ENCODE measurements at places on chromosomes 13 and 19. TPM values are rescaled to one million over a fixed set of nuclear protein-coding genes. Genes with fewer than 3 reads are reported as not detected.

GRCh38 chr13:53642306-53642705, 613.7 kb downstream of the OLFM4 start:
- no peak for DNase-seq

DNA sequence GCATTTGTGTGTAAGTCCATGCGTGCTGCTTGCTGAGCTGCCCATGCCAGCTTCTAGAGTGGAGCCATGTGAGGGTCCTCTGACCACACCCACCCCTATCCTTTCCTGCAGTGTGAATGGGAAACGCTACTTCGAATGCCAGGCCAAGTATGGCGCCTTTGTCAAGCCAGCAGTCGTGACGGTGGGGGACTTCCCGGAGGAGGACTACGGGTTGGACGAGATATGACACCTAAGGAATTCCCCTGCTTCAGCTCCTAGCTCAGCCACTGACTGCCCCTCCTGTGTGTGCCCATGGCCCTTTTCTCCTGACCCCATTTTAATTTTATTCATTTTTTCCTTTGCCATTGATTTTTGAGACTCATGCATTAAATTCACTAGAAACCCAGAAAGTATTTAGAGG, 10.3 kb downstream of the TBCB start:
- DNase-seq: no peak

DNA sequence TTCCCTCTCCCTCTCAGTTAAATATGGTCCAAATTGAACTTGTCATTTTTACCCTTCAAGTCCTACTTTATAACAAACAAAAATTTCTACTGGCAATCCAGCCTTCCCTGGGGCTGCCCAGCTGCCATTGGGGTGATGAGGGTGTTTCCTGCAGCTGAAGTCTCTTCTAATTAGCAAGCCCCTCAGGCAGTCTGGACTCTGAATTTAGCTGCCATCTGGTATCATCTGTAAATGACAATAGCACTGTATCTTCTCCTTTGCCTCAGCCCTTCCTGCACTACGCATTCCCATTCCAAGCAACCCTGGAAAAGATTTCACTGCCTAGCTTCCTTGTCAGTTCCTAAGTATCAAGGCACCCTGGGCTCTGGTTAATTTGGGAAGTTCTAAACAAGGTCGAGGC, 331.1 kb upstream of the KLF12 start:
- DNase-seq: no peak

DNA sequence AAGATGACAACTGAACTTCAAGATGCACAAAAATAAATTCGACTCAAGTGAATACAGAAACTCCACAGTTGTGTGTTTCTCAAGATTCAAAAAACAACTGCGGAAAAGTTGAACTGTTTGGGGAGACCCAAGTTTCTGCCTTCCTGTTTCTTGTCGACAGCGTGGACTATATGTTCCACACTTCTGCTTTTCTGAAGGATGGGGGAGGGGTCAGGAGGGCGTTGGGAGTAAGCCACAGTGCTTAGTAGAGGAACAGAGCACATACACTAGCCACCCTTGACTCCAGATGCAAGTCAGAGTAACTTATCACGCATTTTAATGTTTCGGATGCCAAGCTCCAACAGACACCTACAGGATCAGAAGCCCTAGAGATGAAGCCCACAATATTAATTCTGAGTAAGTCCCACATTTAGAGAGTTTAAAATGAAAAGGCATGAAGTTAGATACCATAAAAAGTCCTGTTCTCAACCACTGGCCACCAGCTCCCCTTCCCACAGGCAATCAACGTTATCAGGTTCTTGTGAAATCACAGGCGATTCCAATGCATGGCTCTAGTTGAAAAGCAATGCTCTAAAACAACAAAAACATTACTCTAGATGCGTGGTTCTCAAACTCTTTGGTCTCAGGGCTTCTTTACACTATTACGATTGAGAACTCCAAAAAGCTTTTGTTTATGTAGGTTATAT, 4.2 kb downstream of the TUBGCP3 start:
- no peak for DNase-seq

DNA sequence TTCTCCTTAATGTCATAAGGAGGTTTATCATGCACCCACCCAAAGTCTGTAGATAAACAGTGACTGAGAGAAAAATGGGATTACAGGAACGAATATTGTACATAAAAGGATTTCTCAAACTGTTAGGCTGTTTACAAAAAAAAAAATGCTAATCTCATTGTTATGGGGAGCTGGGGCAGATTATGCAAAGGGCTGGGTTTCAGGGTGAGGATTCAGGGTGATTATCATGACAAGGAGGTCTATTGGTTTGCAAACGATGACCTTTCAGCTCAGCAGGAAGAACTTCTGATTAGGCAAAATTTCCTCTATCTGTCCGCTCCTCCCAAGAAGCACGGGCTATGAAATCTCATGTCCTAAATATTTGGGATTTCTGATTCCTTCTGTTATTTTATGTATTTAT, 41.4 kb downstream of the NLRP12 start:
- DNase-seq: no peak

- DNase-seq: peak; percentile 72
These were observed 25.1 kb downstream of the TMPRSS9 start for GRCh38 chr19:2385053-2385721.

- DNase-seq: no peak
These were observed 8.5 kb downstream of the CDX2 start for GRCh38 chr13:27960362-27961226.

GRCh38 chr13:45113233-45114224, 6.8 kb upstream of the GTF2F2 start:
- no peak for DNase-seq

DNA sequence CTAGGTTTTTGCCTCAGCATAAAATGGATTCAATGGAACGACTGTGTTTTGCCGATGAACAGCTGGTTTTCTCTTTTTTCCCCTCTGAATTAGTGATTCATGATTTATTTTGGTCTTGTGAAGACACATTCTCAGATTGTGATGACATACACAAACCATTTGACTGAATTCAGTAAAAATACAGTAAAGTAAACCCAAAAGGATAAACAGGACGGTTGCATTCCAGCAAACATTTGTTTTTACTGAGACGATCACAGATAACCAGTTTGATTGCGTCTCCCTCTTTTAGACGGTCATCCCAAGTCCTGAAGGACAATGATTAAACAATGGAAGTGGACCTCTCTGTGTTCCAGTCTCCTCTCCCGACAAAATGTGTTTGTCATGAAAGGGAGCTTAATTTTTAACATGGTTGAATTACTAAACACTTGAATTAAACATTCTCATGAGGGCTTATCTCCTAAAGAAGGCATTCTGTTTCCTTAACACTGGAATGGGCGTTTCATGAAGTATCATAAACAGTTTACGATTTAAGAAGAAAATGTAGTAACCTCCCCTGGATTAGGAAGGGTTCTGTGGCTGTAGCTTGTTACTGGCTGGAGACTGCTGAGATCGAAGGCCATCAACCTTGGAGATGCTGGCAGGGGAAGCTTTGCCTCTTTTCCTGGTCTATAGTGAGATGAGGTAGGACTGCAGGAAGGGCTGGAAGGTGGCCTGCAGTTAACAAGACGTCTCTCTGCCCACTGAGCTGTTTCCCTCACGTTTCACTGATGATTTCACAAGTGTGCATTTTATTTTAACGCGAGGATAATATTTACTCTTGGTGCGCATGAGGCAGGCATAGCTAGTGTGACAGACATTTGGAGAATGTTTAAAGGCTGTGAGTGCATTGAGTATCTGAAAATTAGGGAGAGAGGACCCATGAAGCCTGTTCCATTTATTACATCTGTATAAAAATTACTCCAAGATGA, 457.9 kb downstream of the FGF9 start:
- no peak for DNase-seq

DNA sequence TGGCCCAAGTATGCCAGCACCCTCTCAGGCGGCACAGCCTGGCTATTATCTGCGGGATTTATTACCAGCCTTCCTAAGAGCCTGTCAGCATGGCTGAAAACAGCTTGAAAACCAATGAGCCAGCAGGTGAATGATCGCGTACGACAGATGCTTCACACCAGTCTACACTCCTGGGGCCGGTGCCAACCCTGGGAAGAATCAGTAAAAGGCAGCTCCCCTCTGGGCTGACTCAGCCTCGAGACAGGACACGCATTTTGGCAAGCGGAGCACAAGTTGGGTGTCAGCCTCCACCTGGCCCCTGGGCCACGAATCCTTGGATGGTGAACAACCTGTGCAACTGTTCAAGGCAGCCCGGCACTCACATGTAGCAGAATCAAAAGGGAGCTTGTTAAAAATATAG, 15.6 kb downstream of the EMP3 start:
- DNase-seq: no peak

- no peak for DNase-seq
These were observed 290.0 kb downstream of the PCDH9 start for GRCh38 chr13:66940113-66940512.

DNA sequence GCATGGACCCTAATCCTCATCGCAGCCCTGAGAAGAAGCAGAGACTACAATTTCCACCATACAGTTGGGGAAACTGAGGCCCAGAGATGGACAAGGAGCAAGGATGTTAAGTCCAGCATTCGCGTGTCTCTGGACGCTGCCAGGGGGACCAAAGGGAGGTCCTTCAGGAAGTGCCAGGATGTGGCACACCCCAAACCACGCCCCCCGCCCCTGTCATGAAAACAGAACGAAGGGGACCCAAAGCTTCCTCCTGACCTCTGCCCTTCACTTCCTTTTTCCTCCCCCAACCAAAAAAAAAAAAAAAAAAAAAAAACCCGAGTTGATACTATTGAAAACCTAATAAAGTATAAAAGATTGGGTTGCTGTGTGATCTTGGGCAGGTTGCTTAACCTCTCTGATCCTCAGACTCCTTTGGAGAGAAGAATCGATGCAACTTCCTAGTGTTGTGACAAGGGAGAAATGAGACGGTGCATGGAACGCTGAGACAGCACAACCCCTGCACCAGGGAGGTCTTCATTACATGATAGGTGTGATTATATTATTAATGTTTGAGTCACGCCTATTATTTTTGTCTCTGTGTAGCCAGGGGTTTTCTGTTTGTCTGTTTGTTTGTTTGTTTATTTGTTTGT, 2.7 kb upstream of the ZBTB7A start:
- DNase-seq: no peak

- DNase-seq: no peak
These were observed 74.1 kb downstream of the DCLK1 start for GRCh38 chr13:36057041-36057440.

- DNase-seq: no peak
These were observed 53.8 kb downstream of the F2RL3 start for GRCh38 chr19:16942583-16942982.

DNA sequence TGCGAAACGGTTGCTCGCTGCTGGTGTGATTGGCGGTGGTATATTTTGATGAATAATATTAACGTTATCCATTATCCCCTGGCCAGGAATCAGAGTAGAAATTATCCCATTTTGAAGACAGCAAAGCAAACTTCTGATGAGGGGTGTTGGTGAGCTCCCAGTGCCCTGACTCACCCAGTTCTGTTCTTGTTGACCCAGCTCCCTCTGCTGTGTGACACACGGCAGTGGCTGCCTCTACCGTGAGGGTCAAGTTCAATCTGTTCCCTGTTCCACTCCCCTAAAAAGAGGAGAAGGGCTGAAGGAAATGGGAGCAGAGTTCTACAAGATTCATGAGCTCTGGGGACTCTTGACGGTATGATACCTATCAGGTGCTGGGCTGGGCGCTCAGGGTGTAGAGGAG, 2.0 kb downstream of the CAMSAP3 start:
- DNase-seq: no peak

DNA sequence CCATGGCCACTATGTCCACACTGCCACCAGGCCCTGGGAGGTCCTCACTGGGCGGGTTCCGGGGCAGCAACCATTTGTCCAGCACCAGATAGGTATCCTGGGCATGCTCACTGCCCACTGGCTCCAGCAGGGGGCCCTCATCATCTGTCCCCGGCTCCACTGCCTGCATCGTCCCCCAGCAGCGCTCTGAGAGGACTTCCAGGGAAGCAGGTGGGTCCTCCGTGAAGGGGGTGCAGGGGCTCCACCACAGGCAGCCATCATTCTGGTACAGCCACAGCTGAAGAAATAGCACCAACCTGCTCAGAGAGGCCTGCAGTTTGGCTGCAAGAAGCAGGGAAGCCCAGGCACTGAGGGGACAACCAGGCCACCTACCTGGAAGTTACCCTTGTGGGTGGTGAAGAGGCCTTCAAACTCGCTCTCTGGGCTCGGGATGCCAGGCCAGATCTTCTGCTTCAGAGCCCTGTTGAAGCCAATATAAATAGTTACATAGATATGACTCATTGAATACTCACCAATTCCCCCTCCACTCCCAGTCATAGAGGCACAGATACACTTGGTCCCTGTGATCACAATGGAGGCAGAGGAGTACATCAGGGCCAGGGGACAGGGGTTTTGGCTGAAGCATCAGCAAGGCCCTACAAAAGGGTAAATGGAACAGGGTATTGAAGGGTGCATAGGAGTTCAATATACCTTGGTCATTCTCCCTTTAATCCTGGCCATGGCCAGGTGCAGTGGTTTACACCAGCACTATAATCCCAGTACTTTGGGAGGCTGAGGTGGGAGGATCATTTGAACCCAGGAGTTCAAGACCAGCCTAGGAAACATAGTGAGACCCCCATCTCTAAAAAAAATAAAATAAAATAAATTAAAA, 4.1 kb downstream of the SWSAP1 start:
- no peak for DNase-seq

GRCh38 chr13:49667773-49668172, 23.5 kb downstream of the EBPL start:
- no peak for DNase-seq

DNA sequence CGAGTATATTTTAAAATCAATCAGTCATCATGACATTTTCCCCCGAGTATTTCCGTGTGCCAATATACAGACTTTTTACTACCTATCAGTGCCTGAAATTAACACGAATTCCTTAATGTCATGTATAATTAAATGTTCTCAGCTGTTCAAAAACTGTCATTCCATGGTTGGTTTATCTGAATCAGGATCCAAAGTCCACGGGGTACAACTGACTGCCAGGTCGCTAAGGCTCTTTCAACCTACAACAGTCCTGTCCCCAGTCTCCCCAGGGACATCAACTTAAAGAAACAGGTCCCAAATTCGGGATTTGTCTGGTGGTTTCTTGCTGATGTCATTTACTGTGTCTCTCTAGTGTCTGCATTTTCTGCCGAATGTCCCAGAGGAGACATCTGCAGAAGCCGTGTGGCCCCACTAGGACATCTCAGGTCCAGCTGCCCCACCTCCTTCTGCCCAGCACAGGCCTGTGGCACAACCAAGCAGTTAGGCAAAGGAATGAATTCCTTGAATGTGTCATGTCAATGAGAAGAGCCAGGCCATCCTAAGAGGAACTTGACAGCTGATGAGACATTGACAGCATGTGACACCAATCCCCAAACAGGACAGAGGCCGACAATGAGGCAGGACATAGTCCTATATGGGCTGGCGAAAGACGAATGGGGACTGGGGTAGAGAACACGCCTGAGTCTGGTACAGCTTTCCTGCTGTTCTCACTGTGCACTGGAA, 109.5 kb downstream of the STK24 start:
- no peak for DNase-seq

Gene PPM1N
- 1.2 TPM for polyA plus RNA-seq

Gene KLK12
- not detected for polyA plus RNA-seq

Gene ZNF274
- polyA plus RNA-seq: 15.2 TPM

Gene UQCR11
- 213 TPM for polyA plus RNA-seq

Gene FUT6
- polyA plus RNA-seq: not detected

Gene C19orf85
- not detected for polyA plus RNA-seq

Gene HSH2D
- polyA plus RNA-seq: not detected

Gene ZNF730
- polyA plus RNA-seq: 0.37 TPM
